H4 (cell line): ENCODE measurements at places on chromosomes 7 and 10.

DNA sequence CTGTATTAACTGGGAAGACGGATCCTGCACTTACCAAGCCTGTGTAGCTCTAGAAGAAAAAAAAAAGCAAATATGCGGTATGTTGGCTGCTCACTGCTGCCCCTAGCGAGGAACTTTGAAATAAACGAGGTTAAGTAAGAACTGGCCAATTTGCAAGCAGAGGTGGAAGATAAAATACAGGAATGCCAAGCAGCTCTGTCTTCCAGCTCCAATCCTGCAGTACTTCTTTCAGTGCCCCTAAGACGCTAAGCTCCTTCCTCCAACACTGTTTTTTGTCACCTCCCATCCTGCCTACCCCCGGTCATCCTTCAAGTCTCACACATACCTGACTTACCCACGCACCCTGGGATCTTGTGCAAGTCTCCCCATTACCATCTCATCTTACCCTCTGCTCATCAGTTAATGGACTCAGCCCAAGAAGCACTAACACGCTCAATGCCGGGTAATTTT, 809 bp downstream of the C10orf143 start:
- peak; percentile 76 for DNase-seq

GRCh38 chr7:148849393-148850098, 34.5 kb downstream of the EZH2 start:
- DNase-seq: no peak

DNA sequence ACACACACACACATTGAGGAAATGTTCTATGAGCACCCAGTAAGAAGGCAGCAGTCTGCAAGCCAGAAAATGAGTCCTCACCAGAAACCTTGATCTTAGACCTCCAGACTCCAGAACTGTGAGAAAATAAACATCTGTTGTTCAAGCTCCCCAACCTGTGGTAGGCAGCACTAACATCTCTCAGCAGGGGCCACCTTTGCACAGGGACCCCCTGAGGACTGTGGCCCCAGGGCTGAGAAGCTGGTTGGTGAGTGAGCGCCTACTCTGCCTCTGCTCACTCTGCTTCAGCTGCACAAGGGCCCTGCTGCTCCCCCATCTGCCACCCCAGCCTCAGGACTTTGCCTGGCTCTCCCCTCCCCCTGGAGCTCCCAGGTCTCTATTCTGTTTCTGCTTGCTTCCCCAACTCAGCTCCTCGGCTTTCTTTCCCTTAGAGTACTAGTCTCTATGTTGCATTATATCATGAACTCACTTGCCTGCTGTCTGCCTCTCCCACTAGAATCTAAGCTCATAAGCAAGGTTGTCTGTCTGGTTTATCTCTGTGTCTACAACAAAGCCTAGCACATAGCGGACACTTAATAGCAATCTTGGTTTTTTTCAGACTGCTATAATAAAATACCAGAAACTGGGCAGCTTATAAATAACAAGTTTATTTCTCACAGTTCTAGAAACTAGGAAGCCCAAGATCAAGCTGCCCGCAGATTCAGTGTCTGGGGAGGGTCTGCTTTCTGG, 40.4 kb upstream of the PRLHR start:
- DNase-seq: no peak

DNA sequence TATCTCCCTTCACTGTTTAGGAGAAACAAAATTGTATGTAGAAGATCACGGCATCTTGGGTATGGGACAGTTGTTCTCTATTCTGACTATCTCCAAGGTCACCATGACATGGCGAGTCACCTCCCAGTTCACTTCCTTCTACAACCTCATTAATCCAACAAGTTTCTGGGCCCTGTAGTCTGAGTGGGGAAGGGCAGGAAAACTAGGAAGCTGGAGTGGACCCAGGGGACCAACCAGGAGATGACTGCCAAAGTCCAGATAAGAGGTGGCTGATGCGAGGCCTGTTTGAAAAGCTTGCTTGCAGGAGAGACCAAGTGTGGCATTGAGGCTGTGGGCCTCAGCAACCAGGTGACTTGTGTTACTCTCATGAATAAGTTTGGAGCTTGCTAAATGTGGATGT, 584.9 kb downstream of the TNS3 start:
- no peak for DNase-seq

DNA sequence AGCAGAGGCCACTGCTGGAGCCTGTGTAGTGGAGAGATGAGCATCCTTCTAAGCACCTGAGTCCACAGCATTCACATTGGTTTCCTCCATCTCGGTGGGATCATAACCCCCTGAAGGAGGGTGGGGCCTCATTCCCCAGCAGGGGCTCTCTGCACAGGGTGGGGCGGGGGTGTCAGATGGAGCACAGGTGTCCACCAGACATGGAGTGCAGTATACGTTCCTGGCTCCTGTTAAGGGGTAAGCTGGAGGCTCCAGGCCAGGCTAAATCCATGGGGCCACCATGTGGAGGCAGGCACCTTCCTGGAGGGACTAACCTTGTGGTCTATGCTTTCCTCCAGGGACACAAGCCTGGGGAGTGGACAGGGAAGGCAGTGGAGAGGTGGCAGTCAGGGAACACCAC, 252.6 kb downstream of the GRID1 start:
- DNase-seq: no peak

GRCh38 chr7:17521437-17521836, 223.0 kb downstream of the AHR start:
- peak; percentile 71 for DNase-seq

DNA sequence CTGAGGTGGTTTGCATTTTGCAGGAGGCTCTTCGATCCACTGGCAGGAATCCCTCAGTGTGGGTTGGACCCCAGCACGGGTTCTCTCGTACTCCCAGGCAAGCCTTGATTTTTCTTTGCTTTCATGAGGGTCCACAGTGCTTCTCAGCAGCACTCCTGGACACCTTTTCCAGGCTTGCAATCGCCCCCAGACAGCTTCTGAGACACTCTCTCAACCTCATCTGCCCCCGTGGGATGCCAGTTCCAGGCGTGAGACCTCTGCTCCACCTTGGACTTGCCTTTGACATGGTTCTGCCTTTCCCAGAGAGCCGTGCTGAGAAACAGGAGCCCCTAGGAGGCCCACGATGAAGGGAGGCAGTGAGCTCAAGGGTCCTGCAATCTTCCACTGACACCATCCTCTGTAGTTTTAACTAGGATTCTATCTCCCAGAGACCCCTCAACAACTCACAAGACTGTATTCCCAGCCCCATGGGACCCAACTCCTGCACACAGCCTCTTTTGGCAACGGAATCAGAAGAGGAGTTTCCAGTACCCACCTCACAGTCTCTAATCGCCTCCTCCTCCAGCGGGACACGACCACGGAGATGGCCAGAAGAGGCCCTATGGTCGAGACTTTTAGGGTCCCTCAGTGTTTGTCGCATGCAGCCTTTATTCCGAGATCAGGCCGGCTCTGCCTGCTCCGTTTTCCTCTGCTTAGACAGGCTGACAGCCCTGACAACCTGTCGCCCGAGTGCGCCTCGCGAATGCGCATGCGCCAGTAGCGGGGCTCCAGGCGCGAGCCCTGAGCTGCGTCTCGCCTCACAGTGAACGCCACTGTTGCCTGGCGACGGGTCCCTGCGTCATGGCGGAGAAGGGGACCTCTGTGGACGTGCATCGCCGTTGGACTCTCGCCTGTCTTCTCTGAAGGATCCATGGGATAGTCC, 26.0 kb upstream of the ZNF273 start:
- DNase-seq: no peak

- no peak for DNase-seq
These were observed 7.8 kb downstream of the FOXL3 start for GRCh38 chr7:297611-298374.
